ENCODE measurements at places on chromosomes 2 and 18.

GRCh38 chr2:231425811-231426703 is 30.5 kb downstream of the B3GNT7 start:
- DNase-seq: no peak

GRCh38 chr2:189661957-189662321 is 680 bp downstream of the ASNSD1 start:
- DNase-seq: no peak

GRCh38 chr18:23337599-23338444 is 115.3 kb upstream of the RIOK3 start:
- no peak for DNase-seq

DNA sequence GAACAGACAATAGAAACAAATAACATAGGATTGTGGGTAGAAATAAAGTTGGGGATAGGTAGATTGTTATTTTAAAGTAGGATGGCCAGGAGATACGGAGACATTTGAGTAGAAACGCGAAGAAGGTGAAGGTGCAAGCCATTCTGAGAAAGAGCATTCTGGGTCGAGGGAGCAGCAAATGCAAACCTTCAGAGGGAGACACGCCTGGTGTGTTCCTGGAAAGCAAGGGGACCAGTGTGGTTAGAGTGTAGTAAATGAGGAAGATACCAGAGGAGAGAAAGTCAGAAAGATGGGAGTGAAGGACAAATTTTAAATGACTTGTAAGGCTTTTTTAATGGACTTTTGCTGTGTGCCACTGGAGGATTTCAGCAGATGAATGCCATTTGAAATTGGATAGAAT is 1.7 kb downstream of the CYP20A1 start:
- no peak for DNase-seq

- DNase-seq: no peak
These were observed 24.4 kb downstream of the CD28 start for GRCh38 chr2:203730883-203731282.

- DNase-seq: no peak
These were observed 335.6 kb downstream of the CYRIA start for GRCh38 chr2:16330012-16330411.

DNA sequence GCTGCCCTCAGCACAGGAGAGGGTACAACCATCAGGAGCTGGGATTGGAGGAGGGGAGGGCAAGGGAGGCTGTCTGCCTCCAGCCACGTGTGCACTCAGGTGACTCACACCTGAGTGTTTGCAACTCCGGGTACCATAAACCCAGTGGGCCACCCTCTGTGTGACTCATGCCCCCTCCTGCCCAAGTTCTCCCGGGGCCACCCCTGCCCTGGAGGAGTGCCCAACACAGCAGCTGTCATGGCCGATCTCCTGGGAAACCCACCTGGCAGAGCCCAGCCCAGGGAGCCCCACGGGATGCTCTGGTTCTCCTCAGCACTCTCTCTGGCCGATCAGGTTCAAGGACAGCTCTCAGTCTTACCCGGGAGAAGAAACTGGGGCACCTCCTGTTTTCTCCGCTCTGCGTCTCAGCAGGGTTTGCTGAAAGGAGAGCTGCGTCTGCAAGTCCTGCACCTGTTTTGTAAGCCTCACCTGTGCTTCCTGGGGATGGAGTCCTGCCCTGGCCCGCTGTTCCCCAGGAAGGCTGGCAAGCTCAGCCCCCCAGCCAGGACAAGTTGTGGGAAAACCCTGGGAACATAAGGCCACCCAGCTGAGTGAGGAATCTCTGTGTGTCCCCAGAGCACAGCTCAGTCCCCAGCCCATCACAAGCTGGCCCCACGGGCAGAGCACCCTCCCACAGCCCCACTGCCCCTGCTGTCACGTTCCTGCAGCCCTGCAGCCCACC is 44.0 kb upstream of the UBE2F start:
- no peak for DNase-seq

DNA sequence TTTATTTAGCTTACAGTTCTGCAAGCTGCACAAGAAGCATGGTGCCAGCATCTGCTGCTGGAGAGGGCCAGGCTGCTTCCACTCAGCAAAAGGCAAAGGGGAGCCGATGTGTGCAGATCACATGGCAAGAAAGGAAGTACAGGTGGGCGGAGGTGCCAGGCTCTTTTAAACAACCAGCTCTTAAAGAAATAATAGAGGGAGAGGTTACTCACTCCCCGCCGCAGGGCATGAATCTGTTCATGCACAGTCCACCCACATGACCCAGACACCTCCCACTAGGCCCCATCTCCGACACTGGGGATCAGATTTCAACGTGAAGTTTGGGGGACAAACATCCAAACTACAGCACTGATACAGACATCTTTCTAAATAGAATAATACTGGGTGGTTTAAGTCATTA is 105.8 kb downstream of the MTCL1 start:
- DNase-seq: no peak

DNA sequence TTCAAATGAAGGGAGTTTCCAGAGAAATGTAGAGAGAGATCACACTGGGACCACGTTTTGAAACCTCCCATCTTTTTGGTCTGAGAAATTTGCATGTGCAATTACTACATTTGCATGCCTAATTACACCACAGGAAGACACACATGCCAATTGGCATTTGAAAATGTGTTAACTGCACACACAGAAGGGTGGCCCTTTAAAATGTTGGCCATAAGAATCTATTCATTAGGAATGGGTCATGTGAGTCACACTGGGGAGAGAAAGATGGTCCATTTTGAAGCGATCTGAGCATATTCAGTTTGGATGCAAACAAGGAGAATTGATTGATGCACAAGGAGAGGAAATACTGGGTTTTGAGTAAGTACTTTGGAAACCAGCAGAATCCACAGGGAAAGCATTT is 1407.1 kb upstream of the ACVR2A start:
- no peak for DNase-seq

- no peak for DNase-seq
These were observed 9.2 kb downstream of the PTMA start for GRCh38 chr2:231717281-231718171.

- no peak for DNase-seq
These were observed 547.2 kb upstream of the SETBP1 start for GRCh38 chr18:44133483-44133882.

DNA sequence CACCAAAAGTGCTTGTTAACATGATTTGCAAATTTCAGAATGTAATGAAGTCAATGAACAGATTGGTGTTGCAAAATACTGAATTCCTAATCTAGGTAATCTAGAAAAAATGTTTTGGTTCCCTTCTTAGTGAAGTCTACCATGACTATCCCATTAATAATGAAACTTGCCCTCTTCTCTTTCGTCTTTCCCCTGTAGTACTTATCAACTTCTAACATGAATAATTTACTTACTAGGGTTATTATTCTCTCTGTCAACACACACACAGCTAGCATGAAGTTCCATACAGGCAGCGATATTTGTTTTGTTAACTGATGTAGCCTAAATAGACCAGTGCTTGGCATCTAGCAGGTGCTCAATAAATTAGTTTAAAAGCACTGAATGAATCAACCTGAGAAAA is 160.2 kb downstream of the NCK2 start:
- DNase-seq: no peak

GRCh38 chr18:58005885-58006523 is 38.0 kb upstream of the NEDD4L start:
- DNase-seq: no peak

DNA sequence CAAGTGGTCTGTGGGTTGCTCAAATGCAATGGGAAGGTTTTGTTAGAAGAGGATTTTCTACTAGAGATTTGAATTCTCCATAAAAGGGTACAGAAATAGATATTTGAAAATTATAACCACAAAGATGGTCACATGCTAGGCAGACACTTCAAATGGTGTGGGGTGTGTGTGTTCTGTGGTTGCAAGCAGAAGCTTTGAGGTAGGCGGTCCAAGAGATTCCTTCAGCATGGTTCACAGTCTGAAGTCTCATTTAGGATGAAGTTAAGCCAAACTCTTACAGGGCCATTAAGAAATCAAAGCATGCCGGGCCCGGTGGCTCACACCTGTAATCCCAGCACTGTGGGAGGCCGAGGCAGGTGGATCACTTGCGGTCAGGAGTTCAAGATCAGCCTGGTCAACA is 38.3 kb upstream of the RMDN2 start:
- DNase-seq: no peak

DNA sequence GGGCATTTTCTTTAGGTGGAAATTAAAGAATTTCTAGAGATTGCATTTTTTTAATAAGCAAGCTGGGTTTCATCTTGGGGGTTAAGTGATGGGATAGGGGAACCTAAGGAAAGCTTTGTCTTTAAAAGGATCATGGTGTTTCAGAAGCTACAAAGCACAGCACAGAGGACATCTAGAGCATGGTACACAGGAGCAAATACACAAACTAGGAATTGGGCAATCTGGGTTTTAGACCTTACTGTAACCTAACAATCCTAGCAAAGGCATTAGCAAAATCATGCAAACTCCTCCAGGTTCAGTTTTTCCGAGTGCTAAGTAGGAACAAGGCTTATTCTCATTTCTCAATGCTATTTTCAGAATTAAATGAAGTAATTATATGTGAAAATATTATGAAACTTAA is 134.1 kb downstream of the CD226 start:
- DNase-seq: no peak

DNA sequence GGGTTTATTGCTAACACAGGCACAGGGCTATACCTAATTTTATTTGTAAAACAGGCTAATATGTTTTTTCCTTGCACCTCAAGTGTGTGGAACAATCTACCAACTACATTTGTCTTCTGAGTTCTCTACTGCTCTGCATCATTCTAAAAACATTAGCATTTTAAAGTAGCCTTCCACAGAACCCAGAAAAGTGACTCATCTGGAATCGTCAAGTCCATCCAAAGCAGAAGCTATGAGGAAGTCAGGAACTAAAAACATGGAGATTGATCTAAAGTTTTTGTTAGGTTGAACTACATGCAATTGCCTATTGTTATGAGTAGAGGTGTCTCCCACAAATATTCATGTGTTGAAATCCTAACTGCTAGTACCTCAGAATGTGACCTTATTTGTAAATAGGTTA is 70.9 kb downstream of the SUCLG1 start:
- no peak for DNase-seq

DNA sequence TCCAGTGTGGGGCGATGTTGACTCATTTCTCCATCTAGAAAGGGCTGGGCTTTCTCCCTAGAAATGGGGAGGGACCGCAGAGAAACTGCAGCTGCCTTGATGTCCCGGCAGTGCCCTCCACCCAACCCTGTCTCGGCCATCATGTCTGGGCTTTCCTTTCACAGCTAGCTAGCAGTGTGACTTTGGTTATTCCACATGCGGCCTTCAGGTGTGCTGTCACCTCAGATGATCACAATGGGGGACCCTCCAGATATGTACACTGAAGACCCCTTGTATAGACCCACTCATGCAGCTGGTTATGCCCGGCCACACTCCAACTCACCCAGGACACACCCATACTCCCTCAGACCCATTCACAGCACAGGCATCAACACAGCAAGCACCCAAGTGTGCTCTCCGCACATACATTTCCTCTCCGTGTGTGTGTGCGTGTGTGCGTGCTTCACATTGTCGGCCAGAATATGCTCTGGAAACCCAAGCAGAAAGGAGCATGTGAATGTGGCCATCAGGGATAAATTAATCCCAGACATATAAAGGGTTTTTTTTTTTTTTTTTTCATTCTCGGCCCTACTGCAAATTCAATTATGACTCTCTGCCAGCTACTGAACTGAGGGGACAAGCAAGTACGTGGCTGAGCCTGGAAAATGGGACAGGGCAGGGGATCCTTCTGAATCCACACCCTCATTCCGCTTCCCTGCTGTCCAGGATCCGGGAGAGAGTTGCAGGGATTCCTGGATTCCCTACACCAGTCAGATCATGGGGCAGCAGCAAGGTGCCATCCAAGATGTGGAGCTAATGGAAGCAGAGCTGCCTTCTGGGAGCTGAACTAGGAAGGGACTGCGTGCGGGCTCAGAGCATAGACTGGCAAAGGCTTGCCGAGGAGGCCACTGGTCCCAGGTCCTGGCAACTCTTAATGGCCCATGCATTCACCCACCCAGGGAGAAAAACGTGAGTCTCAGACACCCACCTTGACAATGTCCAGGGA is 240.2 kb downstream of the DYSF start:
- DNase-seq: no peak

GRCh38 chr2:223414646-223415045 is 187.5 kb downstream of the SCG2 start:
- no peak for DNase-seq

DNA sequence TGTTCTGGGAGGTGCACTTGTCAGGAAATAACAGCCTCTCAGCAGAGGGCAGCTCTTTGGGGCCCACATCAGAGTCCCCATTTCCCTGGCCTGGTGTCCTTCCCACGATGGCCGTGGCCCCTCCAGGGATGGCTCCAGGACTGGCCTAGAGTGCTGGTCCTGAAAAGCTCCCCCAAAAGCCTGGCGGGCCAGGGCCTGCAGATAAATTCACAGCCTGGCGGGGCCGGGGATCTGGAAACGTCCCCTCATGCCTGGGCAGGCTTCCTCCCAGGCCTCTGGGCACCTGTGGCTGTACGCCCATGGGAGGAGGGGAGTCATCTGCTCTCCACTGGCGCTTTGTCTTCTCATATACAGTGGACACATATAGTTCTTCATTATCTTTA is 52.6 kb upstream of the HS6ST1 start:
- no peak for DNase-seq

Measured in stimulated activated CD4-positive, alpha-beta T cell treated with anti-CD3 and anti-CD28 coated beads, Interleukin-1b, Interleukin-23, amount 100 ng/mL, for 1 hour (primary cell).